ENCODE measurements at places on chromosomes 1 and 21.

DNA sequence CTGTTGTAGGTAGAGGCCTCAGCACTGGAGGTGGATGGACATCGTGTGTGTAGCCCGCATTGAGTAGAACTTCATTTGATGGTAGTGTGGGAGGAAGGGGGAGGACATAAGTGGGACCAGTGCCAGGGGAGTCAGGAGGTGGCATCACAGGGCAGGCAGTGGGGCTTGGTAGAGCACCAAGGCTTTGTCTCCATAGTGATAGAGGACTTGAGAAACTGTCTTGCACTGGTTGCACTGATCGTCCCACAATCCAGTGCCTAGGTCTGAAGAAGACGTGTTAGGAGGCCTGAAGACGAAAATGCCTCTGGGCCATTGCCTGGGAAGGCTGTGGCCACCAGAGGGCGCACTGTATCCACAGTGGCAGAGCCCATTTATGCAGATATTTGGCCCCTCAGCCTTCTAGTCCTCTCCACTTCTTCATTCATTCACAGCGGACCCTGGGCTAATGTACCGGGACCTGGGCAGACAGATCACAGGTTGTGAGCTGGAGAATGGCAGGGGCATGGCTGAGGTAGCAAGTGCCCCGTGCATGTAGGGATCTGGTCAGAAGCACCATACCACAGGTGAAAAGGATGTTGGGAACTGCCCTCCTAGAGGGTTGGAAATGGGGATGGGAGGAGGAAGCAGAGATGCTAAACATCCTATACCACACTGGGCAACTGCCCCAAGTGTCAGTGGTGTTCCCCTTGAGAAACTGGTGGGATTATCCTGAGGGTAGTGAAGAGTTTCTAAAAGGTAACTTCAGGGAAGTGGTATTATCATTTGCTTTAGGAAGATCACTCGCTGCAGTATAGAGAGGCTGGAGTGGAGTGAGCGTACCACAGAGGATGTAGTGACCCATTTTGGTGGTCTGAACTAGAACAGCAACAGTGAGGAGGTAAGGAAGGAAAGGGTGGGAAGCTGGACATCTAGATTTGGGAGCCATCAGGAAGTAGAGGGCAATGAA lies 95.3 kb downstream of the PIK3R3 start:
- peak; percentile 89 for DNase-seq

- no peak for DNase-seq
Measured at GRCh38 chr1:58397187-58397820, 149.2 kb downstream of the OMA1 start.

GRCh38 chr1:62746086-62746808 lies 37.7 kb upstream of the ATG4C start:
- DNase-seq = no peak

- DNase-seq = no peak
Measured at GRCh38 chr1:32969566-32969965, 5.0 kb upstream of the RNF19B start.

GRCh38 chr21:45975020-45975666 lies 6.4 kb upstream of the COL6A1 start:
- peak; percentile 83 for DNase-seq

DNA sequence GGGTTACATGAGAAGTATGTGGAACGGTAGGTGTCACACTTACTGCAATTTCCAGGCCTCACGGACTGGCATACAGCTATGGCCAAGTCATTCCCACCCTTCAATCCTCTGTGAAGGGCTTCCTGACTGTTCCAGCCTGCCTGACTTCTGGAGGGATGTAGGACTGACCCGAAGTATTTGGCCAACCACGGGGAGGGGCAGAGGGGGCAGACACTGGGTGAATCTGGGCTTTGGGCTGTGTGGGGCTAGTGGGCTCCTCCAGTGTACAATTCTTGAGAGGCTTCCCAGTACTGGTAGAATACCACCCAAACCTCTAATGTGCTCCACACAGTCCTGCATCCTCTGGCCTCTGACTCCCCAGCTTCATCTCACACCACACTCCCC lies 78.2 kb downstream of the FAM78B start:
- DNase-seq = no peak

DNA sequence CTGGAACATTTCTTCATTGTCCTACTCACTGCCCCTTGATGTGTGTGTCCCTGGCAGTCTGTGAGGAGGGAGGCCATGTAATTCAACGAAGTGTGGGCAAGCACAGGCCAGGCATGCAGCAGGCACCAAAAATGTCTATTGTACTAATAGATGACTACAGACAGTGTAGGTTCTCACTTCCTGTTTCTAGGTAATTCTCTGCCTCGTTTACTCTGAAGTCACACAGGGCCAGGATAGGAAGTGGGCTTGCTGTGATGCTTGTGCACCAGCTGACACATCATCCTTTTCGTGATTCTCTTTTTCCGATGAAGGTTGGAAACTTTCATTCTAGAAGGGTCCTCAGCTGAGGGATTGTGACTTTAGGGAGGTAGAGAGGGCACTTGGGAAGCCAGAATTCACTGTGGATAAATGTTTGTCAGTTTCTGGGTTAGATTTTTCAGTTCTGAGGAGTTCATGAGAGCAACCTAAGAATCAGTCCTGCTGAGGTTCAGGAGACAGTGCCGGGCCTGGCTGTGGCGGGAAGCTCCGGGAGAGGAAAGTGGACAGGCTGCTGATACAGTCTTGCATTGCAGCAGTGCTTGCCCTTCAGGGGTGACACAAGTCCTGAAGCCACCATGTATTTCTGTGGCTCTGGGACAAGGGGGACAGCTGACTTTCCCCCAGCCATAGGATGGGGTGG lies 4.3 kb upstream of the CSF1 start:
- DNase-seq = no peak

- DNase-seq = no peak
Measured at GRCh38 chr1:91754348-91754747, 131.6 kb downstream of the TGFBR3 start.

- DNase-seq = no peak
Measured at GRCh38 chr1:163248064-163248463, 45.3 kb upstream of the RGS5 start.

DNA sequence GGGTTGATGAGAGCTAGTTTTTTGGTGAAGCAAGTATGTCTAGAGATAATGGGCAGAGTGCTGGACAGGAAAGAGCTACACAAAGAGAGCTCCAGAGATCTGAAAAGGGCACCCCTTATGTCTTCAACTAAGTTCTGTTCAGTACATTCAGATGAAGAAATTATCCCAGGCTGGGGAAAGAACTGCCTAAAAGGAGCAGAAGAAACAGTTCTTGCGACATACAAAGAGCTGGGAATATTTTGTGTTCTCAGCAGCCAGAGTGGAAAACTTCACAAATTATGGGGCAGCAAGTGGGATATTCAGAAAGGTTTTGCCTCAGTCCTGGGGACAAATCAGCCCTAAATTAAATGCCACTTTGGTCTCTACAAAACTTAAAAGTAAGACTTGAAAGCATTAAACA lies 17.4 kb upstream of the CCN1 start:
- DNase-seq = no peak

DNA sequence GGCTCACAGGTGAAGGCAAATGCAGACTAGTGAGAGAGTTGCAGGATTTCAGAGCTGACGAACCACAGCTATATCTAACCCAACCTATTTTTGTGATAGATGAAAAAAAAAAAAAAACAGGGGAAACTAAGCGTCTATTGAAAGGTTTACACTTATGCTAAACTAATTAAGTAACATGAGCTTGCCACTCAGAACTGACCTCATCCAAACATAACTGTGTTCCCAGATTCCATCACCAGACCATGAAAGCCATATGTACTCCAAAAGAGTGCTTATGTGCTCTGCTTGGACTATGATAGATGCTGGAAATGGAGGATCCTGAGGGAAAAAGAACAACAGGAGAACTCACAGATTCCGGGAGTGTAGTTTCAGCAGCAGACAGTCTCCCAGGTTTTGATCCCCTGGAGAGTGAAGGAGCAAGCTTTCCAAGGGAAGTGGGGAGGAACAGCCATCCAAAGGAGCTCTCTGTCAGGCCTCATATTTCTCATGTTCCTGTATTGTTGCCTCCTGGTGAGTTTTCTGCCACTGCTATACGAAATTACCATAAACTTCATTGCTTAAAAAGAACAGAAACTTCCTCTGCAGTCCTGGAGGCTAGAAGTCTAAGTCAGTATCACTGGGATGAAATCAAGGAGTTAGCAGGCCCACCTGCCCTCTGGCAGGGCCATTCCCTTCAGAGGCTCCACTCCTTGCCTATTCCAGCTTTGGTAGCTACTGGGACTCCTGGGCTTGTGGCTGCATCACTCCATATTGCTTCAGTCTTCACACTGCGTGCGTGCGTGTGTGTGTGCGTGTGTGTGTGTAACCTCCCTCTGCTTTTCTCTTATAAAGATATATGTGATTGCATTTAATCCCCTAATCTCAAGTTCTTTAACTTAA lies 38.1 kb downstream of the NIBAN1 start:
- peak; percentile 54 for DNase-seq

GRCh38 chr21:29299916-29300806 lies 1.4 kb downstream of the BACH1 start:
- peak; percentile 44 for DNase-seq

DNA sequence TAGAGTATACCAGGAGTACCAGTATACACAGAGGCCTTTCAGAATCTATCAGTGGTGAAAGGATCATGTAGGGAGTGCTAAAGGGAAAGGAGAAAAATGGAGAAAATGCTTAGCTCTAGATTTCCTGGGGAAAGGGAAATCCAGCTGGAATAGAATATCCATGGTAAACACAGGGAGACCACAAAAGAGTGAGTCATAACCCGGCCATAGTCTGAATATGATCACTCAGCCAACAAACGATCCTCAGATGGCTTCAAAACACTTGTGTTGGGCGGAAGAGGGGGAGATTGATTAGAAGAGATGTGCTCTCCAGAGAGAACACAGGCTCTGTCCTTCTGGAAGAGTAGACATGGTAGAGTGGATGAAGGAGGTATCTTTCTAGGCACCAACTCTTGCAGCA lies 180.6 kb downstream of the PAPPA2 start:
- no peak for DNase-seq
